ENCODE measurements at places on chromosomes 1 and 21.

GRCh38 chr21:46182548-46183336 lies 1.5 kb downstream of the SPATC1L start:
- no peak for DNase-seq

DNA sequence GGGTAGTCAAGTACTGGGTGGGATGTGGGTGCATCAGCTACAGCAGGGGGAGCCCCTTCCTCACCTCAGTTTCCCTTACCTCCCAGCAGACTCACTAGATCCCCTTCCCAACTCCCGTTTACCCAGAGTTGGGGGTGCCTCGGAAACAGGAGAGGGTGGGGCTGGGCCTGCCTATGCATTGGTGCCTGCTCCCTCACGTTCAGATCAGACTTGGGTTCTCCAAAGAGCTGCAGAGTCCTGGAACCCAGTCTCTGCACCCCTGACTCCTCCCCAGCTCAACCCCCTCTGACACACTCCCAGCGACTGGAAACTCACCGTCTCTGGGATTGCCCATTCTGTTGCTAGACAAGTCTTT lies 6.0 kb downstream of the FOXO6 start:
- DNase-seq, result no peak

DNA sequence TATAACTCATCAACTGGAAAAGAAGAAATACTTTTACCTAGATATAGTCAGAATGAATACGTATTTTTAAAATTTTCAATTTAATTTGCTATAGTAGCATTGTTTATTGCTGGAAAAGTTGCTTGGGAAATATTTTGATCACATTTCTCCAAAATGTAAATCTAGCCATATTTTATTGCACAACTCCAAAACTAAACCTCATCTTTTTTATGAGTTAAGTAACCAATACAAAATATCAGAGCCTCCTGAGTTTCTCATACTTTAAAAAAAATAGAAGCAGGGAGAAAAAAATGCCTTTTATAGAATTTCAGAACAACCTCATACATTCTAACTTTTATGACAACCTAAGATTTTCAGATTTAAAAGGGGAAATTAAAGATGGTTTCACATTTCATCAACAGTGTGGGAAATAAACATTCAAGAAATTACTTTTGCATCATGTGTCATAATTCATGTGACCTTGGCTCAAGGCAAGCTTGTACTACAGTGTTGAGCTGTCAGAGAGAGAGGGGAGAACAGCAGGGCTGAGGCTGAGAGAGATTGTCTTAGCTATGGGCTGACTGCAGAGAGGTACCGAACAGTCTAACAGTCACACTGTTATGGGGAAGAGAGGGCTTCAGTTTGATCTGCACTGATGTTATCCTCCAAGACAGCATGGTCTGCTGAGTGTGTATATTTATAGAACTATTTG lies 519.0 kb downstream of the LTN1 start:
- no peak for DNase-seq

DNA sequence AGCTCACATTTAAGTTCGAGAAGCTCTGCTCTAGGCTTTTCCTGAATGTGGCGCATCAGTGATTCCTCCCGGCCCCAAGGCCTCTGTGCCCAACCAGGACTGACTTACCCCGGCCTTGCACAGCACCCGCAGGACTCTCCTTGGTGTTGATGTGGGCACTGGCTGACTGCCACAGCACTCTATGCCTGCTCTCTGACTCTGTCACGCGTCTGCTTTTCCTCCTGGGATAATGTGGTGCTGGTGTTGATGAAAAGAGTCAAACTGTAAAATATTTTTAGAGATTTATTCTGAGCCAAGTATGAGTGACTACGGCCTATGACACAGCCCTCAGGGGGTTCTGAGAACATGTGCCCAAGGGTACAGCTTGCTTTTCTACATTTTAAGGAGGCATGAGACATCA lies 15.5 kb upstream of the SLC2A5 start:
- no peak for DNase-seq

DNA sequence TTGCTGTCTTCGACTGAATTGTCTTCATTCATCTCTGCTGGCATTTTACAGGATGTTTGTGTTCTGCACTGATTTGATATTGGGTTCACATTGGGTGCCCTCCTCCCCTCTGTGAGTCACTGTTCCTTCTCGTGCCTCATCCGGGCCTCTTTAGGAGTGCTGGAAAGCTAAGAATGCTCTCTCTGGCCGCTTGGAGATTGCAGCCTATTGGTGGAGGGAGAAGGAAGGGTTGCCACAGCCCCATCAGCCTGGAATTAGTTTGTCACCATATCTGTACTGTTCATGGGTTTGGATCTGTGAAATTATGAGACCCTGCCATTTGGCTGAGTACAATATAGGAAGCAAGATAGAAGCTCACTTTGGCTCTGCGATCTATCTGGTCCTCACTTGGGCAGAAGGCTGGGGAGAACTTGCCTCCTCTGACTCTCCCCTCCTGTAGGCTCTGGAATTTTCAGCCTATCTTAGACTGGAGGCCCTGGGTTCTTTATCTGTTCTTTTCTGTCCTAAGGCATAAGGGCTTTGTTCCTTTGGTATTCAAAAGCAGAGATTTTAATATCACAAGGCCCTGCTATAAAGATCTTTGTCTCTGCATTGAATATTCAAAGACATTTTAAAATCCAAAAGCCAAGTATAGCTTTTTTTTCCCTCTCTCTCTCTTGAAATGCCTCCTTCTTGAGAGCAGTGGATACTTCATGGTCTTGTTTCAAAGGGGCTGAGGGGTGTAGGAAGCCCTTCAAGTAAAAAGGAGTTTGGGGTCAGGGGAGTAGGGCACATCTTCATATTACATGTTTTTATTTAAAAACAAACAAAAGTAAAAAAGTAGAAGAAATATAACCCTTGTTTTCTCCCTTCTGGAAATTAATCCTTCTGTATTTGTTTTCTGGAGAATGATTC lies 347.9 kb downstream of the ZP4 start:
- no peak for DNase-seq

DNA sequence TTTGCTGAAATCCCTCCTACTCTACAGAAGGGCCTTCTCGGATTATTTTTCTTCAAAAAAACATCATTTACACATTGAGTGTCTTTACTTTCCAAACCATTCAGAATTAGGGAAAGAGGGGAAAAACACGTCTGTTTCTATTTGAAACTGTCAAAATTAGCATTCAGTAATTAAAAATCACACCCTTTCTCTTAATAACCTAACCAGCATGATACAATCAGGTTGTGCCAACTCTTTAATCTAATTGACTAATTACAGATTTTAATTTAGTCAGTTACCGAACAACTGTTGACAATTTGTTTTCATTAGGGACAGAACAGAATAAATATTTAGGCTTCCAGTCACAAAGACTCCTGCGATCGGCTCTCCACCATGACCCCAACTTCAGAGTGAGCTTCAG lies 18.8 kb downstream of the SSBP3 start:
- DNase-seq, result no peak

DNA sequence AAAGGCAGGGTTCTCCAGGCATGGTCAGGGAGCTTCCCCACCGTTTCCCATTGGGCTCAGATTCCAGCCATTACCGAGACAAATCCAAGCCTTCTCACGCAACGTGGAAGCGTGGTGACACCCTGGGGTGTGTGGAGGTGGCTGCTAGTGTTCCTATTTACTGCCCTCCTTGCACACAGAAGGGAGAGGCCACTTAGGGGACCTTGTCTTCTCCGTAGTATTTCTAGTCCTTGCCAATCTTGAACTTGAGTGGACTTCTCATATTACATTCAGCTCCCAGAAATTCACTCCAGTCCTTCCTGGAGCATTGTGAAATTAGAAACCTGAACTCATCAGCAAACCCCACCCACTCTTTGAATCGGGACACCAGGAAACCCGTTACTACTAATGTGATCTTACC lies 131.6 kb downstream of the AJAP1 start:
- DNase-seq, result no peak

GRCh38 chr1:37951783-37952624 lies 5.2 kb upstream of the INPP5B start:
- DNase-seq, result no peak

- peak; percentile 50 for DNase-seq
Measured at GRCh38 chr1:26826261-26827105, at the start of gene ZDHHC18. Gene ZDHHC18, plus strand, starts transcription at chr1:26826688. Its CDS starts 117 bp downstream, at chr1:26826805.

DNA sequence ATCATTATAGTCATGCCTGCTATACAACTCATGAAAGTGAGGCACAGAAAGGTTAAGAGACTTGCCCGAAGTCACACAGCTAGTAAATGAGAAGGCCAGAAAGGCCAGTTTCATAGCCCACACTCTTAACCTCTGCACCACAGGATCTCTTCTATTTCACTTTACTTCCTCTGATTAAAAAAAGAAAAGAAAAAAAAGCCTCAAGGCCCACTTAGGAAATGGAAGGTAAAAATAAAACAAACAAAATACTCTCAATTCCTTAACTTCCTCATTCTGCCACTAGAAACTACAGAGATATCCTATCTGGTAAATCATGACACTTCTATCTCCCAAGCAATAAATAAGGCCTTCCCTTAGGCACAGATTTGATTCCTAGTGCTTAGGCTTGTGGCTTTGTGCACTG lies 7.6 kb upstream of the ENAH start:
- DNase-seq, result no peak
